T-helper 1 cell (primary cell): ENCODE measurements at places on chromosomes 7 and 10.
A peak's percentile ranks its signal among the peaks of the same experiment; 100 is the strongest.

- no peak for DNase-seq
Measured at GRCh38 chr10:28082316-28082715, 83.4 kb upstream of the ODAD2 start.

DNA sequence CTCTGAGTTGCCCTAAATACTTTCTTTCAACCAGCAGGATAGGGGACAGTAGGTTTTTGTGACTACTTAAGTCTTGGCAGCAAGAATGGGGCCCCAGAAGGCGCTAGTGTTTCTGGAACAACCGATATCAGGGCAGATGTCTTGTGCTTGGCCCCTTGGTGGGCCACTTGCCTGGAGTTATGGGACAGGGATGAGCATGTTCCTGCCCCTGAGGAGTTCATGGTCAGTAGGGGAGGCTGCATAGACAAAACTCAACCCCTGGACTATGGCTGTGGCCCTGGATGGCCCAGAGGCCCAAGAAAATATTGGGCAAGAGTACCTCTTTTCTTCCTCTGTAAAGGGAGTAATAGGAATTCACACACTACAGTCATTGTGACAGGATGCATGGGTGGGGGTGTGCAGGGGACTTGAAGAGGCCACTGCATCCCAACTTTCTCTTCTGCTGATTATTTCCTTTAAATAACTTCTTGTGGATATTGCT is 57.7 kb upstream of the IGFBP3 start:
- no peak for DNase-seq

GRCh38 chr7:101308245-101309085 is 13.1 kb downstream of the IFT22 start:
- peak; percentile 26 for DNase-seq

DNA sequence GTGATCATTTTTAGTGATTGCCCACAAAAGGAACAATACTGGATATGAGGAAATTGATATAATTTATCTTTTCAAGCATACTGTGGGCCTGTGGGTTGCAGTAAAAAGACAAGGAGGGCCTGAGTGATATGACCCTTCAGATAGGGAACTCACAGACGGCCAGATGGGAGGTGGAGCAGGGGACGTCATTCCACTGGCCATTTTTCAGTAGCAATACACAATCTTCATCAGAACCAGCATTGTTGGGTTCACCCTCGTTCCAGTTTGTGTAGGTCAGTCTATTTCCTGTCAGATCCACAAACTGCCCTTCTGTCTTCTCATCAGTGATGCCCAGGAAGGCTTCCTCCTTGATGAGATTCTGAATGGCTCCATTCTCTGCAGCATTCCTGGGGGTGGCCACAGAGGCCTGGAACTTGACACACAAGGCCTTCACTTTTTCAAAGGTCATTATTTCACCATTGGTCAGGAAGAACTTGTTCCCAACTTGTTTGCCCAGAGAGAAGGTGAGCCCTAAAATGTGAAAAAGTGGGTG is 4.5 kb downstream of the MBL2 start:
- DNase-seq, result no peak

- no peak for DNase-seq
Measured at GRCh38 chr7:15626041-15626440, 60.4 kb downstream of the MEOX2 start.

- DNase-seq, result no peak
Measured at GRCh38 chr7:43533801-43534479, 49.0 kb upstream of the STK17A start.

DNA sequence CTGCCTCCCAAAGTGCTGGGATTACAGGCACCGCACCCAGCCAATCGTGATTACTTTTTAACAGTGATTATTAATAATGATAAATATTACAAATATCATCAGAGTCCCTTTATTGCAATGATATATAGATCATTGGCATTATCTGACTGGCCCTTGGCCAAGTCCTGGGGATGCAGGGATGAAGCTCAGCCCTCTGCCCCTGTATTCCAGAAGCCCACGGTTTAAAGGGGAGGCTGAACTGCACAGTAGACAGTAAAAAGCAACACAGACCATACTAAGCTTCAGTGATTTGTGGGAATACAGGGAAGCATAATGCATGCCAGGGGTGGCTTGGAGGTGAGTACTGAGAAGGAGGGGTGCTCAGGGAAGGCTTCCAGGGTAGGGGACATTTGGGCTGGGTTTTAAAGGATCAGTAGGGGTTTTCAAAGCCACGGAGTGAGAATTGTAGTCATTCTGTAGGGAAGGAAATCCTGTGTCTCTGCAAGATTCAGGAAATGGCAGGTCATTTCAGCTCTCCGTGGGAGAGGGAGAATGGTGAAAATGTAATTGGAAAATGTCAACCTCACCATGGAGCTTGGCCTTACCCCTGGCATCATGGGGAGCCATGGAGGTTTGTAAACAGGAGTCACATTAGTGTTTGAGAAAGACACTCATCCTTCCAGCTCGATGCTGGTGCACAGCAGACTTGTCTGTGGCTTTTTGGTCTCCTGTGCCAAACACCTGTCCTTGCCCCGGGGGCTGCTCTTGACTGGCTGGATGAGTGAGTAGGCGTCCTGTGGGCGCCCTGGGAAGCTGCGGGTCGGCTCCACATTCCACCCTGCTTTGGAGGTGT is 8.8 kb downstream of the ADAMTS14 start:
- DNase-seq, result no peak

DNA sequence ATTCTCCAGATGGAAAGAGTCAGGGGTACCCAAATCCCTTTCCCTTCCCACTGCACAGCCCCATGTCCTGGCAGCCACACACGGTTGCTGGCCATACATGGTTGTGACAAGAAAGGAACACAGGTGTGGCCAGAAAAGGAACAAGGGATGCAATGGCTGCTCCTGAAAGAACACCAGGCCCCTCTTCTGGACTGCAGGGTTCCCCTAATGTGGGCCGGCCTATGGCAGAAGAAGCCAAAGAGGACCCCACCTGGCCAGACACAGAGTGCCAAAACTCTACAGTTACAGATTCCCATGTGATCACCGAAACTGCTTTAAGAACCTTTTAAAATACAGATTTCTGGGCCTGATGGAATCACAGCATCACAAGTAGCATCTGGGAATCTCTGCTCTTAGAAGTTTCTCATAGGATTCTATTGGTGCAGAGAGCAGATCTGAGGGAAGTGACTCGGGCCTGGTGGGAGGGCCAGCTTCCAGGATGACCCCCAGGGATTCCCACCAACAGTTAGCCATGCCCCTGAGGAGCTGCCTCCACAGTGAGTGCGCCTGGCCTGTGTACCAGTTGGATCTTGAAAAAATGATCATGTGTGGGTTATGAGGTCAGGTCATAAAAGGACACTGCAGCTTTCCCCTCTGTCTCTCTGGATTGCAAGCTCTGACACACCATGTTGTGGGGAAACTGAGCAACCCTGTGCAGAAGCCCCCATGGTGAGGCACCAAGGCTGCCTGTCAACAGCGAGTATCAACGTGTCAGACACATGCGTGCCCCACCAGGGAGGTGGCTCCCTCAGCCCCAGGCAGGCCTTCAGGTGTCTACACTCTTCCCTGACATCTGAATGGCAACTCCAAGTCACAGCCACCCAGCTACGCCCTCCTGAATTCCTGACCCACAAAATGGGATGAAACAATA is 89.6 kb upstream of the LANCL2 start:
- no peak for DNase-seq

GRCh38 chr7:15995027-15995426 is 308.5 kb upstream of the MEOX2 start:
- DNase-seq, result no peak

DNA sequence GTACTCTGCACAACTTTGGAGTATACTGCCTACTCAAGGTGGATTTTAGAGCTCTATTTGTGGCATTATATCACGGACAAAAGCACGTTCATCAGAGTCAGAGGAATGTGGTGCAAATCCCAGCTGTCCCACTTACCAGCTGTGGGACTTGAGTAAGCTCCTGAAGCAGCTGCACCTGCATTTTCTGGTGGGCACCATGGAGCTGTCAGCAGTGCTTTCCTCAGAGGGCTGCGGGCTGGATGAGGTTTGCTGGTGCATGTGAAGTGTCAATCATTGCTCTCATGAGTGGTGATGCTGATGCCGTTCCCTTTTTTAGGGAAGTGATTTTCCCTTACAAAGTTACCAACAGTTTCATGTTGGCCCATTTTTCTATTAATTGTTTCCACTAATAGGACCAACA is 53.4 kb downstream of the EGFR start:
- DNase-seq, result no peak

- DNase-seq, result peak; percentile 25
Measured at GRCh38 chr7:3063016-3063753, 19.5 kb upstream of the CARD11 start.

DNA sequence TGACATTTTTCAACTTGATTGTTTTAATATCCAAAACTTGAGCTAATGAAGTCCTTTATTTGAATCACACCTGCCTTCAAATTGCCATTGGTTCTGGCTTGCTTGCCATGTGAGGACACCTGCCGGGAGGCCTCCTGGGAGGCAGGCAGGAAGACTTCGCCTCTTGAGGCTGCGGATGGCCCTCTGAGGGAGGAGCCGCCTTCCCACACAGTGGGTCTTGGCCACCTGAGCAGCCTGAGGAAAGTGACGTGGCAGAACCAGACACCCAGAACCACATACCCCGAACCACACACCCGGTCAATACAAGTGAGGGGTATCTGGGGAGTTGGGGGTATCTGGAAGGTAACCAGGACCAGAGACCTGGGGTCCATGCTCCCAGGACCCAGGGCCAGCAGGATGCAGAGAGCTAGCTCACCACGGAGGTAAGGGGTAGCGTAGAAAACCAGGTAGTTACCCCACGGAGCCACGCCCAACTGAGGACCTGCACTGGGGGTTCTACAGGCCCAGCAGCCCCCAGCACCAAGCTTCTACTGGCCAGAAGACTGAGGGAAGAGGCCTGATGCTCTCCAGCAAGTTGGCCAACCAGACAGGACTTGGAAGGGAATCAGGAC is 300.5 kb downstream of the TCERG1L start:
- no peak for DNase-seq

DNA sequence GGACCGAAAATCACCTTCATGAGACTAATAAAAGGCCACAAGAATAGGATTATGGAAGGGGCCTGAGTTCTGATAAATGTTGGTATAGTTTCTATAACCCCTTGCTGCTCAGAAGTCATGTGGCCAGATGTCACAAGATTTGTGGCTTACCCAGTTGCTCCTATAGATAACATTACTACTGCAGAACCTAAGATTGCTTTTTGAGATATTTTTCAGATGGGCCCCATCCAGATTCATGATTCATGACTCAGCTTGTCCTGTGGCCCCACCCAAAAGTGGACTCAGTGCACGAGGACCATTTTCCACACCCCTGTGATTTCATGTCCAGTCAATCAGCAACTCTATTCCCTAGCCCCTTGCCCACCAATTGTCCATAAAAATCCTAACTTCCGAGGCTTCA is 209.0 kb downstream of the ACTR3B start:
- no peak for DNase-seq

- no peak for DNase-seq
Measured at GRCh38 chr10:4196771-4197390, 411.9 kb upstream of the KLF6 start.

GRCh38 chr7:117718116-117718835 is 155.0 kb downstream of the CTTNBP2 start:
- no peak for DNase-seq

DNA sequence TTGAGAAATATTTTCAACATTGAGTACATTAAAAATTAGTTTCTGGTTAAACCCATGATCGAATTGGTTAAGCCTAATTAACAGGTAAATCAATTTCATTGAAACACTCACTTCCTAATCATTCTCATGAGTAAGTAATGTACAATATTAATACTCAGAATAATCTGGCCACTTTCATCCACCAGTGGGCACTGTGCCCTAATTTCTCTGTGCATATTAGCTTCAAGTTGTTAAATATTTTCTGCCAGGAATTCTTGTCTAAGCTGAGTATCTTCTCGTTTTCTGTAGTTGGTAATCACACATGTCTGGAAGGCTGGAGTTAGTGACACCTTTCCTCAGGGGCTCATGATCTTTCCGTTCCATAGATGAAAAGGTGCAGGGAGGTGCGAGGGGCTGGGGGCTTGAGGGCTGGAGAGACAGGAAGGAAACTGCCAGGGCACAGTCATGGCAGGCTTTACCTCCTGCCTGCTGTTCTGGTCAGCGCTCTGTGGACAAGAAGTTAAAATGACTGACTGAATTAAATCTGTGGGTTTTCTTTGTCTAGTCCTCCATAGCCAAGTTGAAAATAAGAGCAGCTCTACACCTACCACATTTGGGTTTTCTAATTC is 71.9 kb downstream of the WIPF3 start:
- peak; percentile 18 for DNase-seq

DNA sequence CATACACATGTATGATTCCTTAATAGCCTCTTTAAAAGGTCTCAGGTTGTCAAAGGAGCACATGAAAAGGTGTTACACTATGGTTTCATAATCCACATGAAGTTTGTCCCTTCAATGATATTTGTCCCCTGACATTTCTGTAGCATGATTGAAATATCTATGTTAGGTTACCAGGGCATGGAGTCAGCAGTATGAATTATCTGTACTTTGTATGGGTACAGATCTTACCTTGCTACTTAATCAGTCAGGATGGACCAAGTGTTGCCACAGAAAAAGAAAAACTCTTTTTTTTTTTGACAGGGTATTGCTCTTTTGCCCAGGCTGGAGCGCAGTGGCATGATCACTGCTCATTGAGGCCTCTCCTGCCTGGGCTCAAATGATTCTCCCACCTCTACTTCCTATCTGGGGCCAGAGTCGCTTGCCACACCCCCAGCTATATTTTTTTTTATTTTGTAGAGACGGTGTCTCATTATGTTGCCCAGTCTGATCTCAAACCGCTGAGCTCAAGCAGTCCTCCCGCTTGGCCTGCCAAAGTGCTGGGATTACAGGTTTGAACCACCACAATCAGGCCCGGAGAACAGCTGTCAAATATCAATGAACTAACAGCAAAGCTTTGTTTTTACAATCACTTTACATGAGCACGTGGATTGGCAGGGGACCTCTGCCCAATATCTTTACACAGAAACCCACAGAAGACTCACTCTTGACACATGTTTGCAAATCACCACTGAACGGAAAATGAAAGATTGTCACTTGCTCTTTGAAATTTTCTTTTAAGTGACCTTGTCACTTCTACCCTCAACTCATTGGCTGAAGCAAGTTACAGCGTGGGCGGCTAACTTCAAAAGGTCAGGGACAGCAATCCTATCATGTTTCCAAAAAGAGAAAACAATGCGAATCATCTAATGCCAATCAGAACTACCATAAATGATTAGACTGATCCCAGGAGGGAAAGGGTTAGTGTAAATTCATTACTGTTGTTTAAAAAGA is 140.2 kb downstream of the PRKG1 start:
- DNase-seq, result no peak

GRCh38 chr10:114246679-114247305 is 7.7 kb downstream of the VWA2 start:
- no peak for DNase-seq

DNA sequence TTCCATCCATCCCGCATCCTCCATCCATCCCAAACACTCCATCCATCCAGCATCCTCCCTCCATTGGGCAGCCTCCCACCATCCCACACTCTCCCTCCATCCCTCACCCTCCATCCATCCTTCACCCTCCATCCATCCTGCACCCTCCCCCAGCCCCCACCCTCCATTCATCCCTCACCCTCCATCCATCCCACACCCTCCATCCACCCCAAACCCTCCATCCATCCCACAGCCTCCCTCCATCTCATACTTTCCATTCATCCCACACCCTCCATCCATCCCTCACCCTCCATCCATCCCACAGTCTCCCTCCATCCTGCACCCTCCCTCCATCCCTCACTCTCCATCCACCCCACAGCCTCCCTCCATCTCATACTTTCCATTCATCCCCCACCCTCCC is 60.4 kb downstream of the FOXI2 start:
- no peak for DNase-seq

- no peak for DNase-seq
Measured at GRCh38 chr10:102010961-102011360, 45.0 kb downstream of the ARMH3 start.

GRCh38 chr7:107563081-107563774 is 492 bp downstream of the COG5 start:
- DNase-seq, result peak; percentile 9

- DNase-seq, result no peak
Measured at GRCh38 chr10:51445588-51445987, 253.8 kb downstream of the CSTF2T start.
